ENCODE measurements at places on chromosomes 1 and 21.

- no peak for DNase-seq
These were observed 5.3 kb downstream of the C1orf159 start for GRCh38 chr1:1110561-1110971.

DNA sequence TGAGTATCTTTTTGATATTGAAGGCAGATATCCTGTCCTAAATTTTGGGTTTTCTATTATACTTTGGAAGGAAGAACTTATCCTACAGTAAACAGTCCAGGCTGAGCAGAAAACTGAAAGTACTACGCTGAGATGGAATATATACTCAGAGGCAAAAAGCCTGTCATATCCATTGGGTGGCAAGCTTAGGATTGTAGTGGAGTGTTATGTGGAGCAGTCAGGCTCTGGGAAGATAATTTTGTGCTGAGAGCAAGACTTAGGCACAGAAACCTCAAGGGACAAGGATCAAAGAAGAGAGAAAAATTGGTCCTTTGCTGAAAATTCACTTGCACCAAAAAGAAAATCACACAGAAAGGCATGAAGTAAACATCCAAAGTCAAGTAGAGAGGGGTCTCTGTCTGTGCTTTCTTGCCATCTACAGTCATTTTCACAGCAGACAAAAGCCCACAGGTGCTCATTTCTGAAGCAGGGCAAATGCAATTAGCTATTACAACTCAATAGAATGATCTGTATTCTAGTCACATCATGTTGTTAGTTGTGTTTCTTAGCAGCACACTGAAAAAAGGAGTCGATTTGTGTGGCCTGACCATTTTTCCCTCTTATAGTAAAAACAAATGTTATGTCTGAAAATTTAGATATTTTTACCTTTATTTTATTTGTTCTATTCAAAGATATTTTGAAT lies 38.5 kb downstream of the CRB1 start:
- no peak for DNase-seq

DNA sequence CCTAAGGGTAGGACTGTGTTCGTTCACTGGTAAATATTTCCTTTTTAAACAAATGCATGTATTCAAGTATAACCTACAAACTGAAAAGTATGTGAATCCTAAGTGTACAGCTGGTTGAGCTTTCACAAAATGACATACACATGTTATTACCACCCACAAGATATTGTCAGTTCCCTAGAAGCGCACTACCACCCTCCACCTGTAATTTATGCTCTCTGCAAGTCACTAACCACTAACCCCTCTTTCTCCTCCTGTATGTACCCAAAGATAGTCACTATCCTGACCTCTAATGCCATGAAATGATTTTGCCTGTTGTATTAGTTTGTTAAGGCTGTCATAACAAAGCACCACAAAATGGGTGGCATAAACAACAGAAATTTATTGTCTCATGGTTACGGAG lies 82.8 kb upstream of the CHODL start:
- DNase-seq = no peak

- no peak for DNase-seq
These were observed 35.4 kb upstream of the ENAH start for GRCh38 chr1:225688345-225688744.

DNA sequence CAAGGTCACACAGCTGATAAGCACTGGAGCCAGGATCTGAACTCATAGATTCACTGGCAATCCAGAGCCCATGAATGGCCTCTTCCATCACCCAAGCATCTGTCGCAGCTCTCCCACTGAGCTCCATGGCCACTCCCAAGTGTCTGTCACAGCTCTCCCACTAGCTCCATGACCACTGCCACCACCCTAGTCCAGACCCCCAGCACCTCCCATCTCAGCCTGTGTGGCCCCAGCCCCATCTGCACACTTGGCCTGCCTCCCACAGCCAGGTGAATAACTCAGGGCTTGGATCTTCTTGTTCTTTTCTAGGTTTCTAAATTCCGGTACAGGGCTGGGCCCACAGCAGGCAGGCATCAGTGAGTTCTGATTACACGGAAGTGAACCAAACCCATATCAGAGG lies 76.0 kb downstream of the GLIS1 start:
- DNase-seq = no peak

DNA sequence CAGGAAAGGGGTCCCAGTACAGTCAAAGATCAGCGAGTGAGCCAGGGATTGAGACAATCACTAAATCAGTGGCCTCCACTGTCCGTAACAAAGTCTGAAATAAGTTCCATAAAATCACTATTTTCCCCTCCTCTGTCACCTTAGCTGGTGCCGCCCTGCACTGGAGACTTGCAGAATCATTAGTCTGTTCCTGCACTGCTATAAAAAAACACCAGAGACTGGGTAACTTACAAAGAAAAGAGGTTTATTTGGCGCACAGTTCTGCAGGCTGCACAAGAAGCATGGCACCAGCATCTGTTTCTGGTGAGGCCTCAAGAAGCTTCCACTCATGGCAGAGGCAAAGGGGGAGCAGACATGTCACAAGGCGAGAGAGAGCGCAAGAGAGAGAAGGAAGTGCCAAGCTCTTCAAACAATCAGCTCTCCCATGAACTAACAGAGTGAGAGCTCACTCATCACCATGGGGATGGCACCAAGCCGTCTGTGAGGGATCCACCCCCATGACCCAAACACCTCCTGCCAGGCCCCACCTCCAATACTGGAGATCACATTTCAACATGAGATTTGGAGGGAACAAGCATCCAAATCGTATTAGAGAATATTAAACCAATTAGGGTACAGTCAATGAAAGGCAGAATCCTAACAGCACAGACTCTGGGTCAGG lies 129.8 kb upstream of the TIAM1 start:
- DNase-seq = no peak

DNA sequence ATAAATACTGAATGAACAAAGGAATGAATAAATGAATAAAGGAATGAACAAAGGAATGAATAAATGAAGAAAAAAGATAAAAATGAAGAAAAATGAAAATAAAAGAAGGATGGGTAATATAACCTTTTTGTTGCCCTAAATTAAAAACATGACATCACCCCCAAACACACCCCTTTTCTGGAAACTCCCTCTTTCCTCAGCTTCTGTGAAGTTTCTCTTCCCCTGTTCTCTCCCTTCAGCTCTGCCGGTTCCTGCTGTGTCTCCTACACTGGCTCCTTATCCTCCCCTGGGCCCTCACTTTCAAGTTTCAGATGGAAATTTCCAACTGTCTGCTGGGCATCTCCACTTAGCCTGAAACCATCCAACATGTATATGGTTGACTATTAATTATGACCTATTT lies 37.9 kb downstream of the RAB3B start:
- no peak for DNase-seq

DNA sequence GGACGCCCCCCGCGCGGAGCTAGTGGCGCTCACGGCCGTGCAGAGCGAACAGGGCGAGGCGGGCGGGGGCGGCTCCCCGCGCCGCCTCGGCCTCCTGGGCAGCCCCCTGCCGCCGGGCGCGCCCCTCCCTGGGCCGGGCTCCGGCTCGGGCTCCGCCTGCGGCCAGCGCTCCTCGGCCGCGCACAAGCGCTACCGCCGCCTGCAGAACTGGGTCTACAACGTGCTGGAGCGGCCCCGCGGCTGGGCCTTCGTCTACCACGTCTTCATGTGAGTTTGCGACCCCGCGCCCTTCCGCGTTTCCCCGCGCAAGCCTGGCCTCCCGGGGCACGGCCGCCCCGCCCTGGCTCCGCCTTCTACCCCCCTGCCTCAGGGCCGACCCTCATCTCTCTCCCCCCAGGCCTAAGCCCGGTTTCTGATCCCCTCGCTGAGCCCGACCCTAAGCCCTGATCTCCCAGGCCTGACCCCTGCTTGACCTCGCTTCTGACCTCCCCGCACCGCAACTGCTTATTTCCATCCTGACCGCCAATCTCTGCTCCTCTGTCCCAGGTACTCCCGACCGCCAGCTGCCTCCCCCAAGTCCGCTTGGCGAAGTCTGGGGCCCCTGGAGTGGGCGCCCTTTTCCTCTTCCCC lies 669 bp downstream of the KCNQ4 start:
- no peak for DNase-seq

DNA sequence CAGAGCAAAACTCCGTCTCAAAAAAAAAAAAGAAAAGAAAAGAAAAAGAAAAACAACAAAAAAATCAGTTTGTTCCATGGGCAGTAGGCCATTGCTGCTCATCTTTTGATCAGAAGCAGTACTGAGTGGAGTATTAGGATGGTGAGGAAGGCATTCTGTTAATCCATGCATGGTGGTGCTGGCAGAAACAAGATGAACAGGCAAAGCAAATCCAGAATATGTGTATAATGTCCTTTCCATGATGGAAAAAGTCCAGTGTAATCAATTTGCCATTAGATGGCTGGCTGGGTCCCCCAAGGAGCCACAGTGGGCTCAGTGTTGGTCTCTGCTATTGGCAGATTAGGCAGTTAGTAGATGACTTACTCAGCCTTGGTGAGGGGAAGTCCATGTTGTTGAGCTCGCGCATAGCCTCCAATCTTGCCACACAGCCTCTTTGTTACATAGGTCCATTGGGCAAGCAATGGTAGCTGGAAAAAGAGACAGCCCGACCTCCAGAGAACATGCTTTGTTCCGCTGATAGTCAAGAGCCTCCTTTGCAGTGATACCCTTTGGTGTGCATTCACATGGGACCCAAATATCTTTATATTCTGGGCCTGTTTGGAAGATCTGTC lies 23.3 kb downstream of the H3-3A start:
- no peak for DNase-seq

DNA sequence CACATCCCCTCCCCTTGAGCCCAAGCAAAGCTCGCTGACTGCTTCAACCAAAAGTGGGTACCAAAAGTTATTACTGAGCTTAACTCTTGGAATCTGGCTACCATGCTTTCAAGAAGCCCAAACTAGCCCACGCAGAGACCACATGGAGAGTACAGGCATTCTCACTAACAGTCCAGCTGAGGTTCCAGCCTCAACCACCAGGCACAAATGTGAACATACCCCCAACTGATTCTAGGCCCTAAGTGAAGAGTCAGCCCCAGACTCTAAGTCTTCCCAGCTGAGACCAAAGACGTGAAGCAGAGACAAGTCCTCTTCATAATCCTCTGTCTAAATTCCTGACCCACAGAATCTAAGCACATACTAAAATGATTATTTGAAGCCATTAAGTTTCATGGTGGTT lies 36.8 kb downstream of the EVI5 start:
- DNase-seq = no peak

DNA sequence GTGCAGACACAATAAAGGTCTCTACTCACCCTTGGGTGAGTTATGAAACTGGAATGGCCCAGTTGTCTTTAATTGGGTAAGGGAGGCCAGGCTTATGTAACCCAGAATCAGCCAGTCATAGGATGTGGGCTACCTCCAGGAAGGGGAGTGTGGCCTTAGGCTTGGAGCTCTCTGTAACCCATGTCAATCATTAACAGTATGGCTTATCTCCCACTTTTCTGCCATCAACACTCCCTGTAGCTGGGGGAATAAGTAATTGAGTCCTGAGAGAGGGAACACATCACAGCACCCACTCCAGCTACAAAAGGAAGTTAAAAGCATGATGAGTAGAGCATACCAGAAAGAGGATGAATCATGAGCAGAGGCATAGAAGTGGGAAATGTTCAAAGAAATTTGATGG lies 327.0 kb upstream of the DUSP10 start:
- no peak for DNase-seq

DNA sequence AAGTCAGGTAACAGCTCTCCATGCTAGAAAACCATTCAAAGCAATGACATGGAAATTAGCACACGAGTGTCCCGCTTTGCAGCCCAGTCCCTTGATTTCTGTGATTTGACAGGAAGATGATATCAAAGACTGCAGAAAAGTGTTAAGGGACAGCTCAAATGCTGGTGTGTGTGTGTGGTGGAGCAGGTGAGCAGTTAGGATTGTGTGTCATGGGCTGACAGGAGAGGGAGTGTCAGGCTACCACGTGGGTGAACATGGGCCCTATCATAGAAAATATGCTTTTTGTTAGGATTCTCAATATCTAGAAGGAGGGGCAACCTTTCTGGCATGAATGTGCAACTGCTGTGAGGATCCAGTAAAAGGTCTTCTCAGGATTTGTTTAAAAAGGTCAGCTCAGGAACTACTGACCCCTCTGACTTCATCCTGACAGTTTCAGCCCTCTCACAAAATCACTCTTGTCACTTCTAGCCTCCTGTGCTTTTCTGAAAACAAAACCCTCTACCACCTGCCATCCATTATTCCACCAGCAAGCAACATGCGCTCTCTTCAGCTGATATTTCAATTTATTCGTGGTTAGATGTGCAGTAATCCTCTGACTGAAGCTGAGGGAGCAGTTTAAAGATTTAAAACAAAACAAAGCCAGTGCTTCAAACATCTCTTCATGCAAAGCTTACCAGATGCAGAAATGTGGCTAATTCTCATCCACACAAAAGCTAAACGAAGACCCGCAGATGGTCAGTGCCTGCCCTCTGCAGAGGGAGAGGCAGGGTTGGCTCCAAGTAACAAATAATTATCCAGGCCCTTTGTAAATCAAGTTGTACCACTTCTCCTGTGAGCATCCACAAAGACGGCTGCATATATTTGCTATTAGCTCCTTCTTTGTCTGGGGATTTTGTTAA lies 397.9 kb downstream of the PTBP2 start:
- DNase-seq = no peak

DNA sequence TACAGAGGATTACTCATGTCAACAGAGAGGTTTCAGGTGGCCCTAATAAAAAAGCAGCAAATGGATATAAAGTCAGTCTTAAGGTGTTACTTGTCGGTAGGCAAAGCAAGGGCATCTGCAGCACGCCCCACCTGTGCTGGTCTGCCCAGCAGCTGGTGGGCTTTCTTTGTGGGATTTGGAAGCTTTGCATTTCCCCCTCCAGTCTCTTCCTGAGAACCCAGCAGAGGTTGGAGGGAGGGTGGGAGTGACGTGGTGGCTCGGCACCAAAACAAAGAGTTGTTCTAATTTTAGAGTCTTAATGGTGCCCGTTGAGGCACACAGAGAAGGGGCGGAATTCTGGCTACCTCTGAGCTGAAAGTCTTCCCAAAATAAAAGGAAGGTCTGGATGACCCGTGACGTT lies 4.8 kb upstream of the PCBP3 start:
- DNase-seq = no peak

DNA sequence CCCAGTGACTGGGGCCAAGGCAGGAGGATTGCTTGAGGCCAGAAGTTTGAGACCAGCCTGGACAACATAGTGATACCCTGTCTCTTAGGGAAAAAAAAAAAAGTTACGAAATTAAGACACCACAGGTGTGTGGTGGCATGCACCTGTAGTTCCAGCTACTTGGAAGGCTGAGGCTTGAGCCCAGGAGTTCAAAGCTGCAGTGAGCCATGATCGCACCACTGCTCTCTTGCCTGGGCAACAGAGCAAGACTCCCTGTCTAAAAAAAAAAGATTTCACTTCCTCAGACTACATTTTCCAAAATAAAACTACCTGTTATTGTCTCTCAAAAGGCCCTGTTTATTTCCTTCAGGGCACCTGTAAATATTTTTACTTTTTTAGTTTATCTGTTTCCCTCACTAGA lies 4.7 kb upstream of the STK40 start:
- DNase-seq = no peak

- DNase-seq = no peak
These were observed 264.9 kb upstream of the C1orf174 start for GRCh38 chr1:4164965-4165364.

- peak; percentile 68 for DNase-seq
These were observed 76.8 kb downstream of the SLC45A1 start for GRCh38 chr1:8394456-8395321.

- DNase-seq = no peak
These were observed 93.7 kb upstream of the DPH5 start for GRCh38 chr1:101119289-101119688.

GRCh38 chr1:112687785-112688496 lies 13.5 kb downstream of the MOV10 start:
- no peak for DNase-seq
